ENCODE measurements at places on chromosomes 2 and 18.

DNA sequence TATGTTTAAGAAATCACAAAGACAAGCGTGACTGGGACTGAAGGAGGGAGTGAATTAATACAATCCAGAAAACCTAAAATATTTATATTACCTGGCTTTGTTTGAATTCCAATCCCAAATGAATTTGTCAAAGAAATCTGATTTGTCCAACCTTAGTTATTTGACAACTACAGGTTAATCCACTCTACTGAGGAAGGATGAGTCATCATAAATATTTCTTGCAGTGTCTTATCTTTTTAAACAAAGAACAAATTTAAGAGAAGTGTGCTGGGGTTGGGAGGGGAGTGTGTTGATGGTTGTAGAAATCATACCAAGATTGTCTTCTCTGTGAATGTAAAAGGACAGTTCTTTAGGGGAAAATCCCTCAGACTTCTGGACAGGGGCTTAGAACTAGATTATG, 1106.3 kb upstream of the SLC39A10 start:
- no peak for DNase-seq

- no peak for DNase-seq
Measured at GRCh38 chr2:43375746-43376522, 149.5 kb upstream of the ZFP36L2 start.

- no peak for DNase-seq
Measured at GRCh38 chr2:65918760-65919187, 486.4 kb upstream of the SPRED2 start.

DNA sequence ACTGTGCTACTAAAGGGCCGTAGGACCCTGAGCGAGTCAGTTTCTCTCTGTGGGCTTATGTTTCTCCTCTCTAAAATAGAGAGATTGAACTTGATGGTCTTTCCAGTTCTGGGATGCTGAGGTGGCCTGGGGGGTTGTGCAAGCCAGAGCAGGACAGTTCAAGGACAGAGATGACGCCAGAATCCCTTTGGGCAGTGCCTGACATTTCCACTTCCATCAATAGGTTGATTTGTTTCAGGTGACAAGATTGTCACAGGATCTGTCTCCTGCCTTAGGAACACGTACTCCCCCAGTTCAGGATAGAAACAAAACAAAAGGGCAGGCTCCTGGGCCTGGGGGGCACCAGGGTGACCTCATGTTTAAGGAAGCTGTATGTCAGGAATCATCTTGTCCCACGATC, 82.0 kb downstream of the XDH start:
- no peak for DNase-seq

DNA sequence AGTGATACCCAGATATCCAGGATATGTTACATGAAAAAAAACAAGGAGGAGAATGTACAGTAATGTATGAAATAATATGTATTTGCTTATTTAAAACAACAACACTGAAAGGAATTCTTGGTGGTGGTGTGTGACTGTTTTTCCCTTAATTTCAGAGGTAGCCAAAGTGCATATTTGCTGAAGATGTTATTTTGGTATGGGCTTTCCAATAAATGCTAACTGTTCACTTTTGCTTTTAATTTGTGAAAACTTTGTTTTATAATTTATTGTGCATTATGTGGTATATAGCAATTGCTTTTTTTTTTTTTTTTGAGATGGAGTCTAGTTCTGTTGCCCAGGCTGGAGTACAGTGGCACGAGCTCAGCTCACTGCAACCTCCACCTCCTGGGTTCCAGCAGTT, 7.6 kb downstream of the CCNYL1 start:
- DNase-seq = no peak

DNA sequence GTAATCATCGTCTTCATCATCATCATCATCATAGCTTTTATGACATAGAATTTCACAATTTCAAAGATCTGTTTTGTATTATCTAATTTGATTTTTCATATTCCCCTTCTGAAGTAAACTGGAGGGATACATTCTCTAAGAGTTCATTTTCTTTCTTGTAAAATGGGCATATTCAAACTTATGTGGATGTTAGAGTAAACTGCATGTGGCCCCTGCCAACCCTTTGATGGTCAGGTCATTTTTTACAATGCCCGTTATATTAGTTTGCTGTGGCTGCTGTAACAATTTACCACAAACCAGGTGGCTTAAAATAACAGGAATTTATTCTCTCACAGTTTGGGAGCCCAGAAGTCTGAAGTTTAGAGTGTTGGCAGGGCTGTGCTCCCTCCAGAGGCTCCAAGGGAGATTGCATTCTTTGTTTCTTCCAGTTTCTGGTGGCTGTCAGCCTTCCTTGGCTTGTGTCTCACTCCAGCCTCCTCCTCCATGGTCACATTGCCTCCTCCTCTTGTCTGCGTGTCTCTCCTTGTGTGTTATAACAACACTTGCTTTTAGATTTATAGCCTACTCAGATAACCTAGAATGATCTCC, 127.5 kb upstream of the MMADHC start:
- DNase-seq = no peak

DNA sequence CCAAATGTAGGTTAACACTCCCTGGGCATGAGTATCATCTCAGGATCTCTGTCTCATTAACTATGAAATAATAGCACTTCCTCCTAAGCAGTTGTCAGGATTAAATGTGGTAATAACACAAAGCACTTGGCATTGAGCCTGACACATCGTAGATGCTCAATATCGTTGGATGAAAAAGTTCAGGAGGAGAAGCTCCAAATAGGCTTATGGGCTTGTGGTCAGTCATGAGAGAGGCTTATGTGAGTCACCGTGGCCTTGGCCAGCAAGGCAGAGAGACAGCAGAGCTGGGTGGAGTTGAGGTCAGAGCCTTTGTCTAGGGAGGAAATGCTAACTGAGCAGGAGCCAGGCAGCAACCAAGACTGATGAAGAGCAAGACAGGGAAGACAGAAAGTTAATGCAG, 68.3 kb upstream of the PPM1B start:
- no peak for DNase-seq

DNA sequence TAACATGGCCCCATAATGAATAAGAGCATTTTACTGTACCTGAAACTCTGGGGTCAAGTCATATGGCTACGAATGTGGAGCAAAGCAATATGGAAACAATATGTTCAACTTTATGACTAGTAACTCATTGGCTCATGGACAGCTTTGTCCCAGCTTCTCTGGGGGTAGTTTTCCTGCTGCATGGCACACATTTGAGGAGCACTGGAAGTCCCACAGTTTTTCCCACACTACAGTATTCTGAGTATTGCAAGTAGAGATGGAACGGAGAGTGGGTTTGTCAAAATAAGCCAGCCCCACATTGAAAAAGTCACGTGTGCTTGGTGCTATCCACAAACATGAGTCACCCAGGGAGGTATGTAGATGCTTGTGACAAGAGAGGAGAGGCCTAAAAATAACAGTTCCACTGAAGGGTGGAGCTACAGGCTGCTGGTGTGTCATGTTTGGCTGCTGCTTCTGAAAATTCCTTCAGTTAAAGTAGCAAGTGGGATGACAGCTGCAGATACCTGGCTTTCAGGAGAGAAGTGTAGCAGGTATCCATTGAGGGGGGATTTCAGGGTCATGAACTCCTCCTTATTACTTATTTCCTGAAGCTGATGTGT, 48.2 kb upstream of the CTAGE1 start:
- no peak for DNase-seq

DNA sequence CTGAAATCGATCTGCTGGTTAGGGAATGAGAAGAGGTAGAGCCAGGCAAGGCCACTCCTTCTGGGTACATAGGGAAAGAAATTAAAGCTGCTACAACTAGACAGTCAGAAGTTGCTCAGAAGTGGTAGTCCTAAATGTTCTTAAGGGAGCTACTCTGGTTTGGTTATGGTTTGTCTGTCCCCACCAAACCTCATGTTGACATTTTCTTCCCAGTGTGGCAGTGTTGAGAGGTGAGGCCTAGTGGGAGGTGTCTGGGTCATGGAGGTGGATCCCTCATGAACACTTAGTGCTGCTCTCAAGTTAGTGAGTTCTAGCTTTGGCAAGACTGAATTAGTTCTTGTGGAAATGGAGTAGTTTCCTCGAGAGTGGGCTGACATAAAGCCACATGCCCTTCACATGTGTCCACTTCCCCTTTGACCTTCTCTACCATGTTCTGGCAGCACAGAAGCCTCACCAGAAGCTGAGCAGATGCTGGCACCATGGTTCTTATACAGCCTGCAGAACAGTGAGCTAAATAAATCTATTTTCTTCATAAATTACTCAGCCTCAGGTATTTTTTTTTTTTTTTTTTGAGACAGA, 14.7 kb downstream of the RNF103 start:
- no peak for DNase-seq

DNA sequence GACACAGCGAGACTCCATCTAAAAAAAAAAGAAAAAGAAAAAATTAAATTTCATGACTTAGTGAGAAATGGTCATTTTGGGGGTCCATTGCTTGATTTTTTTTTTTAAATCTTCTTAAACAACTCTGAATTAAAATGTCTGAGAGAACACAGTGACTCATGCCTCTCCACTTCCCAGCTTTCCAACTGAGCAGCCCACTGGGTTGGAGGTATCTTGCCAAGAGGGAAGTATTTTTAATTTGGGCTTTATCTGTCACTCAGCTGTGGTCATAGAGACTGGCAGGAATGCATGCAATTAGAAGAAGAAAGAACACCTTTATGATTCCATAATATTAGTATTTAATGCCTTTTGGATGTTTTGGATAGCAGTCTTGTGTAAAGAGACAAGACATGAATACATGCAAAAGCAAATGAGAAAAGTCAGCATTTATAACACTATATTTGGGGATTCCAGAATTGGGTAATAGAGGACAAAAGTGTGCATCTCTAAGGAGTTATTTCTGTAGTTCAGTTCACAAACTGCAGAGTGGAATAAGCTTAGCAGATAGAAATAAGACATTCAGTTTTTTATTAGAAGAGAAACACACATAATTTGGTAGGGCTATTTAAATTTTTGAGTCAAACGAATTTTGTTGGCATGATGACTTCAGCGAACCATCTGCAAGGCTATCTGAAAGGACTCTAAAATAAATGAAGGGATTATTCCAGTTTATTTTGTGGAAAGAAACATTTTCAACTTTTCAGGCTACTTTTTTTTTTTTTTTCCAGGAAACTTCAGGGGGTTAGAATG, 254.8 kb downstream of the TGIF1 start:
- no peak for DNase-seq

- no peak for DNase-seq
Measured at GRCh38 chr2:154291927-154292326, 406.6 kb upstream of the KCNJ3 start.

DNA sequence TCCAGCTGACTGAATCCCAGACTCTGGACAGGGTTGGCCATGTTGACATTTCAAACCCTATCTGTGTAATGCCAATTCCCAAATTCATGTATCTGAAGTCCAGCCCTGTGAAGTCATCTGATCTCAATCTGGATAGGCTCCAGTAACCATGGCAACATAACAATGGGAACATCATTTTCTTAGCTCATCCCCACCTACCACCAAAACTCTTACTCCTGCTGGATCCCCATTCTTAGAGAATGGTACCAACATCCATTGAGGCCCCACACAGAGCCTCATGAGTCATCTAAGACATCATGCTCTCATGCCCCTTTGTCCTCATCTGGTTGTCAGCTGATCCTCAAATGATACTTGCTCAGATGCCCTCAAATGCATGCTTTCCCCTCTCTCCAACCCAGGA, 58.9 kb upstream of the TEX51 start:
- DNase-seq = no peak

DNA sequence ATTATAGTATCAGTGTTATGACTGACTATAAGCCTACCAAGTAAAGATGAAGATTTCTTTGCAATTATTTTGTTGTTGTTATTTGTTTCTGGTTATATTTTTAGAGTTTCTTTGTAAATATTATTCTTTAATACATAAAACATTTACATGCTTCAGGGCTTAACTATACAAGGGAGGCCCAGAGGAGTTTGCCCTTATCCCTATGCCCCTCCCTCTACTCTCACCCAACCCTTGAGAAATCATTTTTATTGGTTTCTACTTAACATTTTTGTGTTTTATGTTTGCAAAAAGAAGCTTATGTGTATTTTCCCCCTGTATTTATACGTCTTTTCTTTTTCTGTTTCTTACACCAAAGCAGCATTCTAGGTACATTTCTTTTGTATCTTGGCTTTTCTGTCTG, 30.5 kb downstream of the MRPS9 start:
- no peak for DNase-seq

DNA sequence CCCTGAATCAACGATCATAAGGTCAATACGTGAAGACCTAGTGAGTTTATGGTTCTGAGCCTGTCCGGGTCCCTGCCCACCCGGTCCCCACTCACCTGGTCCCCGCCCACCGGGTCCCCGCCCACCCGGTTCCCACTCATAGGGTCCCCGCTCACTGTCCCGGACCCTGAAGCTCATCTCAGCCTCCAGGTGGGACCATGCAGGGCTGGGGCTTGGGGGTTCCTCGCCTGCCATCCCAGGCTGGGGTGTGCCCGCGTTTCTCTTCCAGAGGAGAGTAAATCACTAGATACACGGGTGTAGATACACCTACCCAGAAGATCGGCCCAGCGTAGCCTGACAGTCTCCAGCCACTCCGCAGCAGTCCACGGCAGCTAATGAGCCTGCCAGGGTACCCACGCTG, 131.5 kb downstream of the MBP start:
- DNase-seq = no peak

GRCh38 chr2:98468621-98469236, 24.1 kb downstream of the INPP4A start:
- DNase-seq = no peak

DNA sequence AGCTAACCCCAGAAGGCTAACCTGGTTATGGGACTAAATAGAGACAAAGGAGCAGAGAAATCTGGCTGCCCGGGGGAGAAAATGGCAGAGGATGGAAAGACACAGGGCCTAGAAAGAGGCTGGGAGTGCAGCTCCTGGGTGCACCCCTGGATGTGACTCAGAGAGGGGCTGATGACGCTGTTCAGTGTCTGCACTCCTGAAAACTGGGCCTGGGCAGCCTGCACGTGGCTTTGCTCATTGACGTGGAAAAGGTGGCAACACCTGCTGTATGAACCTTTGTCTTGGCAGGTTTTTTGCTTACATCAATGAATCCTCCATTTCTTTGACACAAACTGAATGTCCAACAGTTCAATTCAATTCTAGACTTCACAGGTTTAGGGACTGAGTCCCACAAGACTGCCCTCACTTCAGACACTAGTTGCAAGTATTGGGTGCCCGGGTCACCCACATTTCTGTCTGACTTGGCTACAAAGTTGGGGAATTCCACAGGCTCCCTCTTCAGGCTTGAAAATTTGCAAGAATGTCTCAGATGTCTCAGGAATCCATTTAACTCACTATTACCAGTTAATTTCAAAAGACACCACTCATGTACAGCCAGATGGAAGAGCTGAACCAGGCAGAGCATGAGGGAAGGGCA, 47.3 kb upstream of the PUM2 start:
- no peak for DNase-seq

GRCh38 chr2:109663721-109664120, 49.6 kb downstream of the SOWAHC start:
- no peak for DNase-seq

- DNase-seq = no peak
Measured at GRCh38 chr2:127942002-127942401, 56.2 kb upstream of the AMMECR1L start.

- DNase-seq = no peak
Measured at GRCh38 chr2:68172990-68173700, 15.5 kb downstream of the PNO1 start.

GRCh38 chr18:31294199-31294747, 23.7 kb upstream of the DSG1 start:
- DNase-seq = no peak

Data from hypothalamus (tissue), 51 donors.